Inflammatory macrophage (primary cell): ENCODE measurements at places on chromosomes 5 and 9.
A peak's percentile ranks its signal among the peaks of the same experiment; 100 is the strongest.

- peak; percentile 97 for DNase-seq
Measured at GRCh38 chr9:68546596-68547390, 6.1 kb upstream of the TMEM252 start.

GRCh38 chr5:60340965-60341471 is 358.9 kb downstream of the DEPDC1B start:
- no peak for DNase-seq

DNA sequence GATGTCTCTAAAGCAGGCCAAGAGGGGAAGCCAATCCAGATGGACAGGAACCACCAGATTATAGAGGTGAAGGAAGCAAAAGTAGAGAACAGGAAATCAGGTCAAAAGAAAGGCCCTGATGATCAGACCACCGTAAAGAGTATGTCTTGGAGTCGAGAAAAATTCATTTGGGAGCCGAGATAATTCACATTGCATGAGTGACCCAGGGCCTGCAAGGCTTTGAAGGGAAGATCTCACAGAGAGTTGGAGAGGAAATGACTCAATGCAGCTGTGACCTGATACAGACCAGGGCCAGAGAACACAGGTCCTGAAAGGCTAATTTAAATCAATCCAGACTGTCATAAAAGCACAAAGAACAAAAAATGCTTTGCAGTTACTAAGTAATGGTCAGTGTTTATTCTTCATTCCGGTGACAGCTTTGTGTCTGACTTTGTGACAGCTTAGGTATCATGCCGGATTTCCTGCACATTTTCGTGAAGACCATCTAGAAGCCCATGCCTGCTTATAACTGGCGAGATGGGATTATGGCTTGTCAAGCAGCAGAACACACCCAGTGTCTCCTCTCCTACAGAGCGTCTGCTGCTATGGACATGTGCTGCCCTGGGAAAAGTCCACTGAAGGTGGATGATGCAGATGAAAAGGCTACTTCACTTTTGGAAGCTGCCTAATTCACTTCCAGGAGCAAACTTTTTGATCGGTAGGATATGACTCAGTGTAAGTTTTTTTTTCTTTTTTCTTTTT is 5.8 kb upstream of the ACTBL2 start:
- DNase-seq = no peak

- peak; percentile 19 for DNase-seq
Measured at GRCh38 chr9:19379697-19380046, 364 bp downstream of the RPS6 start.

DNA sequence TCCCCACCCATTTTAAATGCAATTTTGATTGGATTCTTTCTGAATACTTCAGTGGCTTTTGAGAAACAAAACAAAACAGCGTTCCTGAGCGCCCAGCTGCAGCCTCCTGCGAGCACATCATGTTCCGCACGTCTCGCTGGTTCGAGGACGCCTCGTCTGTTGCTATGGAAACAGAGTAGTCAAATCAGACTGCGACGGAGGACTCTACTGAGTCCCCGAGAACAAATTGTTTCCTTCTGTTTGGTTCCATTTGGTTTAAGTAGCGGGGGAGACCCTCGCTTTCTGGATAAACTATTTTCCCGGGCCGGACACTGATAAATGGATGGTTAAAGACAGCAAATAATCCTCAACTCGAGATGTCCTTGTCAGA is 69.0 kb downstream of the SLC28A3 start:
- DNase-seq = peak; percentile 50

GRCh38 chr9:134502809-134503211 is 138.8 kb upstream of the COL5A1 start:
- DNase-seq = no peak

DNA sequence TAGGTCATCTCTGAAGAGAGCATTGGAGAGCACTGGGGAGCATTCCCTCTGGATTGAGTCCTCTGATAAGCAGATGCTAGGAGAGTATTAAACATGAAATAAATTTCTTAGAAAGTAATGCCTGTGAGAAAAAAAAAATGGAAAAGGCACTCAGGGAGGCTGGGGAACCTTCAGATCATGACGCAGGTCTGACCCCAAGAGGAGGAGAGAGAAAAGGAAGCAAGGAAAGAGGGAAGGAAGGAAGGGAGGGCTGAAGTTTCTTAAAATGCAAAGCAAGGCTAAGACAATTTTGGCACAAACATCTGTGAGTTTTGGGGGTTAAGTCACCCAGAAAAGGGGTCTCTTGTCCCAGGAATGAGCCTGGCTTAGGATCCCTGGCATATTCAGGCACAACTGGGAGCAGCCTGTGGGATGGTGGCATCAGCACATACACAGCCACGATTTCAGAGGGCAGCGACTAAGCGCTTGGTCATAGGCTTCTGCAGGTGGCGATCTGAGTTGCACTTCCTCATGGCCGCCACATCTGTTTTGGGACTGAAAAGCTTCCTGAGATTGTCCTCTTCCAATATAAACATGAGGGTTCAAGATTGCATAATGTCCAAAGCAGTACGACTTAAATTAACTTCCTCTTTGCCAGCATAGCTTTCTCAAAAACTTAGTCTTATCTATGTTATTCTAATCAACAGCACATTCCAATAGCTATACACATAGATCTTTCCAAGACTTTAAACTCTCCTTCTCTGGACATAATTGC is 692.7 kb downstream of the DNAH5 start:
- peak; percentile 15 for DNase-seq

GRCh38 chr9:99859243-99859980 is 37.7 kb downstream of the NR4A3 start:
- DNase-seq = no peak

DNA sequence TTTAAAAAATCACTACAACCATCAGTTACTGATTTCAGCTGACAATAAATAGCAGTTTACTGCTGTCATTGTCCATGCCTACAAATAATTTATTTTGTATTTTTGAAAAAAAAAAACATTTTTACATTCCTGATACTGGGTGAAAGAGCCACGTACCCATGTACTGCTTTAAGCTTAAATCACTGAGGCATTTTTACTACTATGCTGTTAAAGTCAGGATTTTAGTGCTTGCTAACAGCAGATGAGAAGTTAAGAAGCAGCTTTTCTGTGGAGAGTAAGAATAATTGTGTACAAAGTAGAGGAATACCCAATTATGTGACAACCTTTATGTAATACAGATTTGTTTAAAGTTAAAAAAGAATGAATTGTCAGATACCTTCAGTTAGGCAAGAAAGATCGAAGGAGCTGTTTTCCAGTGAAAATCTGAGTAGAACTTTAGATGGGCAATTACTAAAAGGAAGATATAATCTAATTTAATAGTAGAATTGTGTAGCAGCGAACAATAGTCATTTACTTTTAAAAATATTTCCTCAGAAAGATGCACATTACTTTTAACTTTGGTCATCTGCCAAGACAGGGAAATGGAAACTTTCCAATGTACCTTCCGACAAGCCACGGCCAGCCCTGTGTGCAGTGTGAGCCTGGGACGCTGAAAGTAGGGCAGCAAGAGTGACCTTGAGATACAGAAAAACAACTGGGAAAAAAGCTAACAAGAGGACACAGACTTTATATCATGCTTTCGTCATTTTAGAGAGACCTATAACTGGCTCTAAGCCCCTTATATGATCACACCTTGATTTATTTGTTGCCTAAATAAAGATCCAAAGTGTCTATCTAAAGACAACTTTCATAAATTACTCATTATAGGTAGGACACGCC is 39.9 kb downstream of the RHOBTB3 start:
- DNase-seq = no peak

GRCh38 chr5:145628525-145628924 is 206.6 kb downstream of the PRELID2 start:
- DNase-seq = no peak

DNA sequence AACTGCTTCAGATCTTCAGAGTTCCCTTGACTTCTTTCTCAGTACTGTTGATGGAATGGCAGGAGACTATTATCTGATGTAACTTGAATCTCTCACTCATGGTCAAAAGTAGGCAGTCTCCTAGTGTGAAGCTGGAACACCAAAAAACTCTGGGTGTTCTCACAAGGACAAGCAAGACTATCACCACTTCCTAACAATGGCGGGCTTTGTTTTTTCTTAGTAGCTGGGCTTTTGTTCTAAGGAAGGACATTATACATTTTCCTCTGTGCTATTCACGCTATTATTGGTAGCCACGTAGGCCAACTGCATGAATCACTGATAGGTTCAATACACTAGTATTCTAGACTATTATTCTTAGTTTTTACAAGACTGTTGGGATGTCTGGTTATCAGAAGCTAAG is 67.7 kb upstream of the ATG10 start:
- DNase-seq = no peak

DNA sequence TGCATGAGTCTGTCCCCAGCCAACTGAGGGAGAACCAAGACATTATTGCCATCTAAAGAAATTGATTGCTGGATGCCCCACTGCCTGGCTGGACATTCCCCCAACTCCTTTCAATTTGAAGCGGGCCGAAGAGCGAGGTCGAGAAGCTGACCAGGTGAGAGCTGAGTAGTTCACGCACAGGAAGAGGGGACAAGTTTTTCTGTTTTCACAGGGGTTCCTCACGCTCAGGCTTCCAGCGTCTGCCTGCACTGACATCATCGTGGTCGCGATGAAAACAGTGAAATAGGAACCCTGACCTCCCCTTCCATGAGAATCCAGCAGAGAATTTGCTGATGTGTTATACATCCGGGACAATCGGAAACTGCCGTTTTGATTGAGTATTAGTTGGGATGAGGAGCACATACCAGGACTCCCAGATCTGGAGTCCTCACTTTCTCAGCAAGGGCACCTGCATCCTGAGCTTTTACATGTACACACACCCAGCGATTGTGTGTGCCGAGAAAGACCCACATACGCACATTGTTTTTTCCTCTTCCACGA is 3.1 kb upstream of the DMRT3 start:
- no peak for DNase-seq

DNA sequence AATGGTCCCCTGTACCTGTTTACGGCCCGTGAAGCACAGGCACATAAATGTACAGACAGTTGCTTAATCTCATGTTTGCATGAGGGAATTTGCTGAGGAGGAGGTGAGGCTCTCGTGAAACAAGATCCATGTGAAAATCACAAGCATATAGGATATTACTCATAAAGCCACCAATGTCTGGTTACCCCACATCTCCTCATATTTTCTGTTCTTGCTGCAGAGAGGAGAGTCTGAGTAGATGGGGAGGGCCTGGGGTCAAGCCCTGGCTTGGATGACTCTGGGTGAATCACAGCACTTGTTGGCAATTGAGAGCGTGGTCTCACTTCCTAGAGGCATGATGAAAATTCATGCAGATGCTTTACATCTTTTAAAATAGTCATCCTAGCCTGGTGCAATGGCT is 975 bp downstream of the AGXT2 start:
- no peak for DNase-seq

- DNase-seq = no peak
Measured at GRCh38 chr9:90393365-90394152, 249.1 kb downstream of the DIRAS2 start.

- DNase-seq = no peak
Measured at GRCh38 chr5:169978714-169979113, 1.6 kb downstream of the INSYN2B start.

- no peak for DNase-seq
Measured at GRCh38 chr5:178365501-178366440, 133.2 kb upstream of the PHYKPL start.

GRCh38 chr5:122142480-122143164 is 13.3 kb downstream of the ZNF474 start:
- DNase-seq = no peak

DNA sequence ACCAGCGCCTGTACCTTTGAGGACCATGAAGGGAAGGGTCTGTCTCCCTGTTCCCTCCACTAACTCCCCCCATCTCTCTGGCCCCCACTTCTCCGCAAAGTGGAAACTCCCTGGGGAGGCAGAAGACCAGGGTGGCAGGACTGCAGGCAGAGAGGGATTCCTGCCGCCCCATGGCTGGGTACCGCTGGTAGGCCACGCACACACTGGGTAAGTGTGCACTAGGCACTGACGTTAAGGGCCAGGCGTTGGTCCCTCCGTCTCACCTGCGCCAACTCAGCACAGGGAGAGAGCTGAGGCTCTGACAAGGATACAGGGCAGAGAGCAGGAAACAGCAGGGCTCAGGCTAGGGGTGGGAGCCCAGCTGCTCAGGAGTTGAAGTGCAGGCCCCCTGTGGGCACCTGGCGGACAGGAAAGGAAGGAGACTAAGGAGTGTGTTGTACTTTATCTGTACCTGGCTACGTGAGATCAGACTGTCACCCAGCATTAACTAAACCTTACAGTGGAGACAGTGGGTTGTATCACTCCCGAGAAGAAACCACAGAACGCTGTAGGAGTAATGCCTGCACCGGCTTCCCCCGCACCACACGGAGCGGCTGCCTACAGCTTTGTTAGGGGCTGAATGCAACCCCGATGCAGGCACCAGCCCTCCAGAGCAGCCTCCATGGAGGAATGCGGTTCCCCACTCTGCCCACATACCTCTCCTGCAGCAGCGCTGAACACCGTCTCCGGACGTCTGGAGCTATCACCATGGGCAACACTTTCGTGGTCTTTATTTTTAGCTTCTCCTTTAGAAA is 34.2 kb upstream of the CLPTM1L start:
- DNase-seq = no peak

DNA sequence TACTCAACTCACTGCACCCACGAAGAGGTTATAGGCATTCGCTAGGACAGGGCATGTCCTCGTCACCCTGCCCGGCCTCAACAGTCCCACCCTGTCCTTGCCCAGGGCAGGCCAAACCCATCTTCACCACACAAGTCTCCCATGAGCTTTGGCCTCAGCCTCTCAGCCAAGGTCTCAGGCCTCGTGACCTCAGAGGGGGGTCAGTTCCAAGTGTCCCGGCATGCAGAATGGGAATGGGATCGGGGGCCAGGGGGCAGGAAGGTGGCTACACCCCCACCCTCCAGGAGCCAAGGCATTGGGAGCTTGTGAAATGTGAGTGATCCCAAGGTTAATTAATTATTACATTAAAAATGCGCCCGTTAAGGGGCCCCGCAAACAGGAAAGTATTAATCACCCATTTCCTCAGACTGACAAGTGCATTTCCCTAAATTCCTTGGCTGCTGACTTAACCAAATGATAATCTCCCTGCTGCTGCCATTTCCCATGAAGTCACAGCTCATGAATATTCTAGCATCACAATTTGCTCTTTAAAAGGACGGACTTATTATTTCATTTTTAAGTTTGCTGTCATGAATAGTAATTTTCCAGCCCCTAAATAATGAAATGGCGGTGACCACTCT is 8.0 kb upstream of the UBAC1 start:
- peak; percentile 54 for DNase-seq

DNA sequence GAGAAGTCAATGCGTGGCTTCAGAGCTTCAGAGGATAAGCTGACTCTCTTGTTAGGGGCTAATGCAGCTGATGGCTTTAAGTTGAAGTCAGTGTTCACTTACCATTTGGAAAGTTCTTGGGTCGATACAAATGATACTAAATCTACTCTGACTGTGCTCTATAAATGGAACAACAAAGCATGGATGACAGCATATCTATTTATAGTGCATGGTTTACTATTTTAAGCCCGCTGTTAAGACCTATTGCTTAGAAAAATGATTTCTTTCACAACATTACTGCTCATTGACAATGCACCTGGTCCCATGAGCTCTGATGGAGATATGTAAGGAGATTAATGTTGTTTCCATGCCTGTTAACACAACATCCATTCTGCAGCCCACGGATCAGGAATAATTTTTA is 435.7 kb downstream of the MAT2B start:
- no peak for DNase-seq
